ENCODE measurements at places on chromosomes 16 and 17.

GRCh38 chr16:58502217-58502921, 2.4 kb downstream of the NDRG4 start:
- no peak for DNase-seq

DNA sequence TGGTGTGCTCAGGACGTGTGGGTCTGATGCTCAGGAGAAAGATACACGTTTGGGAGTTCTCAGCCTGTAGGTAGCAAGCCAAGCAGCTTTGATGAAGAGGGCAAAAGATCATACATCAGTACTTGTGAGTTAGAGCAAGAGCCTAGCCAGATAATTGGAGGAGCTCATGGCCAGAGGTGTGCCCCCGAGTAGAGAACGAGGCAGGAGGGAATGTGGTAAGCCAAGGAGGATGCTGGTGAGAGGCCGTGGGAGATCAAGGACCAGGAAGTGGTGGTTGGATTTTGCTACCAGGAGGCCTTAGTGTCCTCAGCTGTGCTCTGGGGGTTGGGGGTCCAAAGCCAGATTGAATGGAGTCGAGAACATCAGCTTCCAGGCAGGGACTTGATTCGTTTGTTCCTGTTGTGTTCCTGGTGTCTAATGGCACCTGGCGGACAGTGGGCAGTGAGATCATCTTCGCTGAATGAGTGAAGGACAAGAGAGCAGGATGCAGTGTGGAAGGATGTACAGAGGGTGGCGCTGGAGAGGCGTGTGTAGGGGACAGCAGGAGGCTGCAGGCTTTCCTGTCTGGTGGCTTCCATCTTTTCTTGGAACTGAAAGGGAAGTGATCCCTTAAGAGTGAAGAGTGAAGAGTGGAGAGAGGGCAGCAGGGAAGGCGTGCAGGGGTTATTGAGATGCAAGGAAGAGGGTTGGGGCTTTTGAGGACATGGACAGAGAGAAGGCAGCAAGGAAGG, 11.6 kb downstream of the FBXL19 start:
- no peak for DNase-seq

DNA sequence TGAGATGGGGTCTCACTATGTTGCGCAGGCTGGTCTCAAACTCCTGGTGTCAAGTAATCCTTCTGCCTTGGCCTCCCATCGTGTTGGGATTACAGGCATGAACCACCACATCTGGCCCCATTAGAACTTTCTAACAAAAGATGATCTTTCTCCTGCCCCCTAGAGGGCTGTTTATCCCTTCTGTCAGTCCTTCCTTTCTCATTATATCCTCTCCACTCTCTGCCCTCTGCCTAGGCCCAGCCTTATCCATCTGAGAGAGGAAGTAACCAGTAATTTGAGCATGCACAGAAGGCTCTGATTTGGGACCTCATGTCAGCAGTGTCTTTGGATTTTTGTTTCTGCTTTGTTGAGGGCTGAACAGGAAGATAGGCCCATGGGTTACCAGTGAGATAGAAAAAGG, 4.4 kb upstream of the DHX40 start:
- peak; percentile 1 for DNase-seq

DNA sequence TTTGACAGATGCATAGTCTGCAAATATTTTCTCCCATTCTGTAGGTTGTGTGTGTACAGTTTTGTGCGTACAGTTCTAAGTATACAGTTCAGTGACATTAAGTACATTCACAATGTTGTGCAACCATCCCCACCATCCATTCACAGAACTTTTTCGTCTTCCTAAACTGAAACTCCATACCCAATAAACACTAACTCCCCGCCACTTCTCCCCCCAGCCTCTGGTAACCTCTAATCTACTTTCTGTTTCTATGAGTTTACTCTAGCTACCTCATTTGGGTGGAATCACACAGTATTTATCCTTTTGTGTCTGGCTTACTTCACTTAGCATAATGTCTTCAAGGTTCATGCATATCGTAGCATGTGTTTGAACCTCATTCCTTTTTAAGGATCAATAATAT, 14.3 kb downstream of the PIK3R5 start:
- DNase-seq: no peak

DNA sequence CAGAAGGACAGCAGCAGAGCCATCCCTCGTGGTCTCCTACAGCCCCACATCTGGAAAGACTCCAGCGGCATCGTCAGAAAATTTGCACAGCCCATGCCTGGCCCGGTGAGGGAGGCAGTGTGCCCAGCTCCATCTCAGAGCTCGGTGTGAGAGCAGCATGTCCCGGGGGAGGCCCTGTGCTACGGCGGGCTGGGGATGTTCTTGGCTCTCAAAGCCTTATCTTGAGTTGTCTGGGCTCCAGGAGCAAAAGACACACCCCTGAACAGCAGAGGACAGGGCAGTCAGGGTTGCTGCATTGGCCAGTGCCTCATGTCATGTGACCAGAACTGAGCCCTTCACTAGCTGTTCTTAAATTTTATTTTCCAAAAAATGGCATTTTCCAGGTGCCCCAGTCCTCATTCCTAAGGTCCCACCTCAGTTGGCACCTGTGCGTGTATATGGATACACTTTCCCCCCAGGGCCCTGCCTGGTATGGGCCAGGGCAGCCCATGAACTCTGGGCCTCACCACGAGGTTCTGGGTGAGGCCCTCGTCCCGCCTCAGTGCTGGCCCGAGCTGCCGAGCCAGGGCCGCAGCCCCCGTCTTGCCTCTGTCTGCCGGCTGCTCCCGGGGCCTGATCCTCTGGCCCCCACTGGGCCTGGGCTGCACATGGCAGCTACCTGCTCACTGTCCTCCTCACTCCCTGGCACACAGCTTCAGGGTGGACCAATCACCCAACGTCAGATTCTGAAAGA, 3.0 kb downstream of the NUDT16L1 start:
- DNase-seq: no peak

- no peak for DNase-seq
Observed at GRCh38 chr16:83968306-83968851, 335 bp downstream of the NECAB2 start.

GRCh38 chr17:82536512-82537201, 17.1 kb downstream of the FOXK2 start:
- no peak for DNase-seq

- no peak for DNase-seq
Observed at GRCh38 chr16:10756574-10756973, 12.9 kb downstream of the NUBP1 start.

All from CD4-positive, alpha-beta T cell treated with Interleukin-6 at 100 ng/mL for 8 hours (primary cell).